ENCODE measurements at places on chromosomes 6 and 20. TPM values are rescaled to one million over a fixed set of nuclear protein-coding genes. Genes with fewer than 3 reads are reported as not detected.

- no peak for DNase-seq
Observed at GRCh38 chr20:10802236-10802635, 128.4 kb upstream of the JAG1 start.

The GINS1 gene
- polyA plus RNA-seq, result 2.2 TPM

DNA sequence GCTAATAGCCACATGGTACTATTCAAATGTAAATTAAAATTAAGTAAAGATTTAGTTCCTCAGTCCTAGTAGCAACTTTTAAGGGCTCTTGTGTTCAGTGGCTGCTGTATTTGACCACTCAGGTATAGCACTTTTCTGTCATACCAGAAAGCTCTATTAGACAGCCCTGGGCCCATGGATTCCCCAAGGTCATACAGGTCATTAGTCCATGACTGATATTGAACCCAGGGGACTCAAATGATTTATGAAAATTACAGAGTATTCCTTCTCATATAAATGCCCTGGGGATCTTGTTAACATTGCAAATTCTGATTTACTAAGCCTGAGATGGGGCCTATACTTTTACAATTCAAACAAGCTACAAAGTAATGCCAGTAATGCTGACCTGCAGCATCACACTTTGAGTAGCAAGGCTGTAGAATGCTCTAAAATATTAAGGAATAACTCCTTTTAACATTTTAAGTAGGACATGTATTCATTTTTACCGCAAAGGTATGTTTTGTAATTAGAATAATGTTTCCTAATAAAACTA, 29.6 kb downstream of the RNF217 start:
- DNase-seq, result no peak

The CENPQ gene
- polyA plus RNA-seq, result 5.2 TPM

DNA sequence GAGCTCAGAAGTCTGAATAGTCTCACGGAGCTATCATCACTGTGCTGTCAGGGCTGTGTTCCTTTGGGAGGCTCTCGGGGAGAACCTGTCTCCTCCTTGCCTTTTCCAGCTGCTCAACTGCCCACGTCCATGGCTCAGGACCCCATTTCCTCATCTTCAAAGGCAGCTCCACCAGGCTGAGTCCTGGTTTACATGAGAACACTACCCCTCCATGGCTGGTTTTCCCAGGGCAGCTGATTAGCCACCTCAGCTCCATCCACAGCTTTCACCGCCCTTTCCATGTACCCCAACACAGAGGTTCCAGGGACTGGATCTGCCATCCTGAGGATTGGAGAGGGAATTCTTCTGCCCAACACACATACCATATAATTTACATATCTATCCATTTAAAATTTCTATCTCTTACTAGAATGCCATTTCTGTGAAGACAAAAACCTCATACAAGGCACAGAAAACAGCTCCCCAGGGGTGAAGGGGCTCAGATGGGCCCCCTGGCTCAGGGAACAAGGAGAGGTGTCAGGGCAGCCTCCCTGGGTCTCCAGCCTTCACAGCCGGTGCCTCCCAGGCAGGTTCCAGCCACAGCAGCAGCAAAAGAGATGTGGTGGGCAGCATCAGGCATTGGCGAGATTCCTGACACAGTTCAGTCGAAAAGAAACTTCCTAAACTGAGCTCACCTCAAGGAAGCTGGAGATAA, 2.2 kb upstream of the RAET1E start:
- no peak for DNase-seq
